ENCODE measurements at places on chromosomes 7 and 10.

- DNase-seq: peak; percentile 11
Observed at GRCh38 chr7:90119178-90119971, 34.9 kb upstream of the STEAP1 start.

GRCh38 chr7:118626739-118627138 is 402.2 kb downstream of the ANKRD7 start:
- no peak for DNase-seq

- no peak for DNase-seq
Observed at GRCh38 chr10:93837822-93838221, 56.0 kb upstream of the SLC35G1 start.

- no peak for DNase-seq
Observed at GRCh38 chr7:47543056-47543455, 38.9 kb downstream of the TNS3 start.

- no peak for DNase-seq
Observed at GRCh38 chr10:60426425-60426824, 36.8 kb upstream of the ANK3 start.

- DNase-seq: no peak
Observed at GRCh38 chr7:47478017-47478344, 103.9 kb downstream of the TNS3 start.

DNA sequence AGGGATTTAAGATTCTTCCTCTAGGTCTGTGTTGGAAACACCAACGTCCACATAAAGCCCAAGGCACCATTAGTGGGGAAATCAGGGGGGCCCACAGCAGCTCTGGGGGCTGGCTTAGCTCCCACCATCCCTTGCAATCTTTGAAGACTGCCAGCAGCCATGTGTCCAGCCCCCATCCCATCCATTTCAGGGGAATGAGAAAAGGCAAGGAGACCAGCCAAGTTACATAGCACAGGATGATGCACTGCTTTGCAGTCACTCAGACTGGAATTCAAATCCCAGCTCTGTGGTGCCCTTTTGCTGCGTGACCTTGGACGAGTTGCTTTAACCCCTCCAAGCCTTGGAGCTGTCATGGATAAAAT is 108.9 kb upstream of the ZMIZ1 start:
- DNase-seq: no peak

DNA sequence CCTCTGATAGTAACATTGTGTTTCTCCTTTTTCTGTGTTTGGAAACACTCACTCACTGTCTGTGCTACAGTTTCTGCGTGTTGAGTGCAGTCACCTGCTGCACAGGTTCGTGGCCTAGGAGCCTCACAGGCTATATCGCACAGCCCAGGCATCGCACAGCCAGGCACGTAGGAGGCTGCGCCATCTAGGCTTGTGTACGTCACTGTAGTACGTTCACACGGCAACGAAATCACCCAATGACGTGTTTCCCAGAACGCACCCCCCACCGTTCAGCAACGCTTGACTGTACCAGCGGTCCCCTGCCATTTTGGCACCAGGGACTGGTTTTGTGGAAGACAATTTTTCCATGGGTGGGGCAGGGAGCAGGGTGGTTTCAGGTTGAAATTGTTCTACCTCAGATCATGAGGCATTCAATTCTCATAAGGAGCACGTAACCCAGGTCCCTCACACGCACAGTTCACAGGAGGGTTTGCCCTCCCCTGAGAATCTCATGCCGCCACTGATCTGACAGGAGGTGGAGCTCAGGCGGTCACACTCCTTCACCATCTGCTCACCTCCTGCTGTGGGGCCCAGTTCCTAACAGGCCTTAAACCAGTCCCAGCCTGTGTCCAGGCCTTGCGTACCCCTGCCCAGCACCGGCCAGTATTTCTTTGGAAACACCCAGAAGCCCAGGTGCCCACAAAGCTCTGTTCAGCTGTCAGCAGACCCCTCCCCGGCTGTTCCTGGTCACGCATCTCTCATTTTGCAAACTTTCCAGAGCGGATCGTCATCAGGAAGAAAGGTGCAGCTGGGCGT is 23.2 kb upstream of the PRKAR1B start:
- DNase-seq: no peak

- no peak for DNase-seq
Observed at GRCh38 chr10:16186564-16186963, 250.2 kb upstream of the PTER start.

- no peak for DNase-seq
Observed at GRCh38 chr7:35736725-35737124, 41.8 kb upstream of the HERPUD2 start.

DNA sequence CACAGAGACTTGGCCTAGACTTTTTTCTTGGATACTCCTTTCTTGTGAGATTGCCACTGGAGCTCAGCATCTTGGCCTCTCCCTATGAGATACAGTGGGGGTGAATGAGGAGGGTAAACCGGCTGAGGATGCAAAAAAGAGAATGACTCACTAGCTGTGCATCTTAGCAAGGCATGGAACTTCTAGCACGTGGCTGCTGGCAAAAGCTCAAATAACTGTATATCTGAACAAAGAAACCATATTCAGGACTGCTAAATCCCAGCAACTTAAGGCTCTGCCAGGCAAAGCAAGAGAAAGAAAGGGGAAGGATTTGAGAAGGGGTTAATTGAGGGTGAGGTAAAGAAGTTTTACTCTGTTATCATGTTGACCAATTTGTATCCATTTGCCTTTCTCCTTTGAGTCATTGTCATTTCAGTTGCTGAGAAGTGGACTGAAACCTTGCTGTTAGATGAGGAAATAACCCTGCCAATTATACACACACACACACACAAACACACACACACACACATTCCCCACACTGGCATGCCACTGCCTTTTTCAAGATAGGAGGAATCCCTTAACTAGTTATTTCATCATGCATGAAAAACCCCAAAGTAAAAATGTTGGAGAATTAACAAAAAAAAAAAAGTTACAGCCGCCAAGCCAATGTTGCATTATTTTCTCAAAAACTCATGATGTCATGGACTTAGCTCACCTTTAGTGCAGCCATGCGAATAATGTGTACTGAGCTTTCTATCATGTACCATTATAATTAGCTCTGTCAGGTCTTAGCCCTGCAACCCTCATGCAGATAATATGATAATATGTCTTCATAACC is 997.3 kb downstream of the LRMDA start:
- DNase-seq: no peak

DNA sequence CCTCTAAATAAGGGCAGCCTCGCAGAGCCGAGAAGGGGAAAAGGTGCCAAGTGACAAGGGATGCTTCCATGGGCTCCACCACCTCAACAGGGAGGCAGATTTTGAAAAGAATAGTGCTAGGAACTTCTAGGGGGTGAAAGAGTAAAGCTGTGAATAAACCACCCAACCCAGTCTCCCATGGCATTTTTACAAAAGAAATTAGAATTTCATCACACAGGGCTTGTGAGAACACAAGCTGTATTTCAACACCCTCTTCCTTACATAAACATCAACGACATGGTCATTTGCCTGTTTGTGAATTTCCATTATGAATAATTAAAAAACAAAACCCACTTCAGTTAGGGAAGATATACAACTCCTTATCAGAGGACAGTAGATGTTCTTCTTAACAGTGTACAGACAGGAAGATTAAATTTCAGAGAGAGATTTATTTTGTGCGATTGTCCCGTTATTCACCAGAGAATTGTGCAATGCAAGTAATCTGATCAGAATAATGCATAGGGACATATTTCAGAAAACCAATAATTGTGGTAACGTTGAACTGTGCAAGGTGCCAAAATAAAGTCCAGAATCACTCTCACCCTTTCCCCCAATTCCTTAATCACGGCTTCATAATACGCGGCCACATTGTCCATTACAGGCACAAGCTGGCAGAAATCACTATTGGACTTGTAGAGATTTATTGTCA is 207.8 kb upstream of the MGMT start:
- DNase-seq: no peak

GRCh38 chr7:141649137-141649864 is 52.7 kb downstream of the DENND11 start:
- DNase-seq: no peak

GRCh38 chr7:148395352-148395811 is 195.2 kb upstream of the C7orf33 start:
- DNase-seq: no peak

All from stimulated activated CD8-positive, alpha-beta memory T cell treated with anti-CD3 and anti-CD28 coated beads, Interleukin-2, amount 100 ng/mL, for 48 hours (primary cell).